Activated T-helper 9 cell treated with anti-CD3 and anti-CD28 coated beads, Interleukin-2, amount 50 U/mL, for 16 hours (primary cell): ENCODE measurements at places on chromosomes 6 and 20.
A peak's percentile ranks its signal among the peaks of the same experiment; 100 is the strongest.

GRCh38 chr6:1502041-1502440, 107.7 kb upstream of the FOXC1 start:
- no peak for DNase-seq

GRCh38 chr20:64241061-64241460, 14.5 kb upstream of the PCMTD2 start:
- DNase-seq = no peak

DNA sequence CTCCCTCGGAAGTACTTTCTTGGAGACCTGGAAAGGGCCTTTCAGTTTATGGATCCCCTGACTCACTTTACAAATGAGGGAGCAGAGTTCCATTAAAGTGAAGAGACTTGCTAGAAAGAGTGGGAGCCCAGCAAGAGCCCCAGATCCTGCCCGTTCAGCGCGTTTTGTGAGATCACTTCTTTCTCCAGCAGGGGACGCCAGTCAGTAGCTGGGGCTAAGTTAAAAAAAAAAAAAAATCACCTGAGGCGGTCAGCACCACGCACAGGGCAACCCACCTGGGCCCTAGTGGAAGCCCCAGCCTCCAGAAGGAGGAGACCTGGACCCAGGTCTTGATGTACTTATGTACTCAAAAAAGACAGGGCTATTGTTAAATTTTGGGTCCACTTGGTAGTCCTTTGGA, 274.5 kb upstream of the RNF24 start:
- no peak for DNase-seq

- DNase-seq = no peak
Measured at GRCh38 chr6:34332251-34333198, 59.9 kb downstream of the NUDT3 start.

GRCh38 chr6:15244620-15245360, 1.1 kb upstream of the JARID2 start:
- peak; percentile 46 for DNase-seq

- DNase-seq = no peak
Measured at GRCh38 chr6:109687271-109687761, 3.7 kb downstream of the AK9 start.

- no peak for DNase-seq
Measured at GRCh38 chr20:42379385-42379784, 761.2 kb upstream of the CHD6 start.

DNA sequence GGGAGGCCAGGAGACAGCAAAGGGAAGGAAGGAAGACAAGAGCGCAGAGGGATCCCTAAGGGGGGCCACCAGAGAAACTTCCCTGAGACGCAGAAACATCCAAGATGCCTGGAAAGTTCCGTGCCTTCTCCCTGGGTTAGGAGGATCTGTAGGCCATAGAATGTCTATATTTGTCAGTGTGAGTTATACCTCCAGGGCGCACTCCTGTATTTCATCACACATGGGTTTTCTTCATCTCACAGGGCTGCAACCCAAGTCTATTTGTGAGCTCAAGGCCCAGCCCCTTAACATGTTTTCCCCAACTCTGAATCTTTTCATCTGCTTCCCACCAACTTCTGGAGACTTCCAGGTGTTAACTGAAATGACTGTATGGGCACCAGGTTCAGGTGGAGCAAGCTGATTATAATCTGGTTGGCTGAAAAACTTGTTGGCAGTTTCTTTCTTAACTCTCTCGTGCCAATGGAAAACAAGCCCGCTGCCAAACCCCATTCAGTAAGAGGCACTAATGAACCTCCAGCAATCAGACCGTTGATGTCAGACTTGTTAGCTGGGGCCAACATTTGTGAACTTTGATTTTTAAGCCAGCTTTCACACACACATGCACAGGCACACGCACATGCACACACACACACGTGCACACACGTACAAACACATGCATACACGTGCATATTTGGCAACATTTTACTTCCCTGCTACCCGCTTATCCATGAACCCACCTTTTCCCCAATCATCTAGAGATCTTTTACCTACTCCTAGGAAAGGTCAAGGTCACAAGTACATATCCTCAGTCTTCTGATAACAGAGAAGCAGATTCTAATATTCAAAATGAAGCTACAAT, 247.5 kb upstream of the GMDS start:
- no peak for DNase-seq

DNA sequence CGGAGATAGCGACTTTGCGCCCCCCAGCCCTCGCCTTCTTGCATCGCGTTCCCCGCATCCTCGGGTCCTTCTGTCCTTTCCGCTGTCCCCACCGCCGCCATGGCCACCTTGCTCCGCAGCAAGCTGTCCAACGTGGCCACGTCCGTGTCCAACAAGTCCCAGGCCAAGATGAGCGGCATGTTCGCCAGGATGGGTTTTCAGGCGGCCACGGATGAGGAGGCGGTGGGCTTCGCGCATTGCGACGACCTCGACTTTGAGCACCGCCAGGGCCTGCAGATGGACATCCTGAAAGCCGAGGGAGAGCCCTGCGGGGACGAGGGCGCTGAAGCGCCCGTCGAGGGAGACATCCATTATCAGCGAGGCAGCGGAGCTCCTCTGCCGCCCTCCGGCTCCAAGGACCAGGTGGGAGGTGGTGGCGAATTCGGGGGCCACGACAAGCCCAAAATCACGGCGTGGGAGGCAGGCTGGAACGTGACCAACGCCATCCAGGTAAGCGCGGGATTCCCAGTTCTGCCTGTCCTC, 401 bp downstream of the SLC32A1 start:
- no peak for DNase-seq

DNA sequence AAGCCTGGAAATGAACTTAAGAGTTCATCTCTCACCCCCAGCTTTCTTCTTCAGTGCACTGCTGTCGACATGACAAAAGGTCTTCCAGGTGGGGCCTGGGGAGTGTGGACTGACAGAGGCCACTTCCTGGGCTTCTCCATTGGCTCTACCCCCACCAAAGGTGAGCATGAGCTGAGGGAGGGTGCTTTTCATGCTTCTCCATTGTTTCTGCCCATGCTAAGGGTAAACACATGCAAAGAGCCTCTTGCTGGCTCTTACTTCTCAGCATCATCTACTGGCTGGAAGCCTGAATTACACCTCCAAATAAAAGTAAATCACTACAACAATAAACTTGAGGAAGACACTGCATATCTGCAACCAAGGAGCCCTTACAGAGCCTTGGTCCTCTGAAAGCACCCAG, 227.2 kb downstream of the EPM2A start:
- no peak for DNase-seq

GRCh38 chr20:18032977-18033892, 24.5 kb downstream of the OVOL2 start:
- no peak for DNase-seq

DNA sequence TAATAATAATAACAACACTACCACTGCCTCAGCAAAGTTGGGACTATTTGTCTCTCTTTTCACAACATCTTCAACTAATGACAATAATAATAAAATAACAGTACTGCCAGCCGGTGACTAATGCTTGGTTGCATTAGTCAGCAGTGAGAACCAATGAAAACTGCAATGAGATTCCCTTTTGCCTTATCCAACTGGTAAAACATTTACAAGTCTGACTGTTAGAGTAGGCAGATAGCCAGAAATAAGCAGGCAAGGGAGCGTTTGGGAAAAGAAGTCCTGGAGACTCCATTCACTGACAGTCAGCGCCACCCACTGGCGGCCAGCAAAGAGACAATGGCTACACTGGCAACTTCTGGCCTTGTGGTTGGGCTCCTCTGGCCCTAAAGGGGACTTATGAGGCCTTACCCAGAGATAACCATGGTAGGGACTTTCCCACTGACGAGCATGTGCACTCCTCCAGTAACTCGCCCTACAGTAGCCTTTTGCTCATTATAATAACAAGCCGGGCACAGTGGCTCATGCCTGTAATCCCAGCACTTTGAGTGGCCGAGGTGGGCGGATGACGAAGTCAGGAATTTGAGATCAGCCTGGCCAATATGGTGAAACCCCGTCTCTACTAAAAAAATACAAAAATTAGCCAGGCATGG, 3.4 kb upstream of the NSFL1C start:
- no peak for DNase-seq

DNA sequence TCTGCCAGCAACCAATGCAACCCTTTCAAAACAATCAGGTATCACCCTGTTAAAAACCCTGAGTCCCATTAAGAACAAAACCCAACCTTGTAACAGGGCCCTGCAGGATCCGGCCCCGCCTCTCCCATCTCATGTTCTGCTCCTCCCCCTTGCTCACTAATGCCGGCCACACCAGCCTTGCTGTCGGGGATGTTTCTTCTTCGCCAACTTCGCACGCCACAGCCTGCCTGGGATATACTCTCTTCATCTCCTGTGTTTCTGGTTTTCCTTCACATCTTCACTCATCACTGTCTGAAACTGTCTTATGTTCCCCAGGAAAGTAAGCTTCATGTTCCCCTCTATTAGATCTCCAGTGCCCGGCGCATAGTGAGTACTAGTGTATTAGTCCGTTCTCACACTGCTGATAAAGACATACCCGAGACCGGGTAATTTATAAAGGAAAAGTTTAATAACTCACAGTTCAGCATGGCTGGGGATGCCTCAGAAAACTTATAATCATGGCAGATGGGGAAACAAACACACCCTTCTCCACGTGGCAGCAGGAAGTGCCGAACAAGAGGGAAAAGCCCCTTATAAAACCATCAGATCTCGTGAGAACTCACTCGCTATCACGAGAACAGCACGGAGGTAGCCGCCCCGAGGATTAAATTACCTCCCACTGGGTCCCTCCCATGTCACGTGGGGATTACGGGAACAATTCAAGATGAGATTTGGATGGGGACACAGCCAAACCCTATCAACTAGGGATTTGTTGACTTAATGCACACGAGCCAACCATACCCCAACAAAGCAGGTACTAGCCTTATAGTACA, 5.1 kb downstream of the TP53RK start:
- no peak for DNase-seq

- no peak for DNase-seq
Measured at GRCh38 chr6:74611220-74611619, 594.6 kb downstream of the COL12A1 start.

DNA sequence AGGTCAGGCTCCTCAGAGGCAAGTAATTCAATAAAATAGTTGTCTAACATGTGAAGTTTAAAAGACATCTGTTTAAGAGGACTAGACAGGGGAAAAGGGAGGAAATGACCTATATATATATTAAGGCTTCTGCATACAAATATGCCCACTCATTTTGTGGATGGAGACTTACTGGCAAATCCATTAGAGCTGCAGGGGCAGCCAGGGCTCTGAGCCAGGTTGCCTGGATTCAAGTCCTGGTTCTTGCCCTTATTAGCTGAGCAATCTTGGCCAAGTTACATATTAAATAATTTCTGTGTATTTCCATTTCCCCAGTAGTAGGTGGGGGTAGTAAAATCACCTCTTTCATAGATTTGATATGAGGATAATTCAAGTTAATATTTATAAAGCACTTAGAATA, 287.0 kb upstream of the RIMS1 start:
- no peak for DNase-seq

GRCh38 chr6:44268095-44268628, 2.1 kb upstream of the TMEM151B start:
- DNase-seq = no peak

- DNase-seq = no peak
Measured at GRCh38 chr6:135052939-135053338, 1.7 kb downstream of the HBS1L start.

DNA sequence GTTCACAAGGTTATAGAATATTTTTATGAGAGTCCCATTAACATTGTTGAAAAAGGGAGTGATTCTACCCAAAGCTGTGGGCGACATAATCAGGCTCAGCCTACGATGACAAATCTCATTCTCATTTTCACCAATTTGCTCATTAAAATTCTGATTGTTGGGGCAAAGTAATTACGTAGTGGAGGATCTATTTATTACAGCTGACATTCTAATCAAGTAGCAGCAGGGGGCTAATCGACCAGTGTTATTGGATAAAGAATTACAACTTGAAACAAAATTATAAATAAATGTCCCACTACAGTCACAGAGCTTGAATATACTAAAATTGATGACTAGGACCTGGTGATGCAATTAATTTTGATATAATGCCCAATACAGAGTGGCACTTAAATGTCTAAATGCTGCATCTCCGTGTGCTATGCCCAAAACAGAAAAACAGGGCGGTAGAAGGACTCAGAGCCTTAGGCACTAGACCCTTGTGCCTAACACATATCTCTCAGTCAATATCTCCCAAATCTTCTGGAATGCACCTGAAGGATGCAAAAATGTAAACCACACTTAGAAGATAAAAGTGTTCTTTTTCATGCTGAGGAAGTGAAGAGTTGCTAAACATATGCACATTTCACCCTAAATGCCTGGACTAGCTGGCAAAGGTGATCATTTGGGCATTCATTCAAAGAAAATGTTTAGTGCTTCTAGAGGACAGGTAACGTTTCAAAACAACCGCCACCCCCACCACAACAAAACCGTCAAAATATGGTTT, 88.3 kb downstream of the CD24 start:
- DNase-seq = no peak

DNA sequence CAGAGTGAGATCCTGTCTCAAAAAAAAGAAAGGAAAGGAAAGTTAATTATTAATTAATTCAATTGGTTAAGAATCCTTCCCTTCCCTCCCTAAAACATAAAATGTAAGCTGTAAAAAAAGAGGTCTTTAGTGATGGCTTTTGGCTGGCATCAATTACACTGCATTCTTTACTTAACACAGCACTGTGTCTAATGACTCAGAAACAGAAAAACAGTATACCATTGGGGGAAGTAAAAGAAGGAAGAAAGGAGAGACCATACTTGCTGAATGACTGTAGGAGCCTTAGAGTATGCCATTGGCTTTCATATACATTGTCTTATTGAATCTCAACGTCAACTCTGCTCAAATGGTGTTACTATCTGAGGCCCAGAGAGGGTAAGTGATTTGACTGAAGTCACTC, 18.3 kb upstream of the CITED2 start:
- no peak for DNase-seq

DNA sequence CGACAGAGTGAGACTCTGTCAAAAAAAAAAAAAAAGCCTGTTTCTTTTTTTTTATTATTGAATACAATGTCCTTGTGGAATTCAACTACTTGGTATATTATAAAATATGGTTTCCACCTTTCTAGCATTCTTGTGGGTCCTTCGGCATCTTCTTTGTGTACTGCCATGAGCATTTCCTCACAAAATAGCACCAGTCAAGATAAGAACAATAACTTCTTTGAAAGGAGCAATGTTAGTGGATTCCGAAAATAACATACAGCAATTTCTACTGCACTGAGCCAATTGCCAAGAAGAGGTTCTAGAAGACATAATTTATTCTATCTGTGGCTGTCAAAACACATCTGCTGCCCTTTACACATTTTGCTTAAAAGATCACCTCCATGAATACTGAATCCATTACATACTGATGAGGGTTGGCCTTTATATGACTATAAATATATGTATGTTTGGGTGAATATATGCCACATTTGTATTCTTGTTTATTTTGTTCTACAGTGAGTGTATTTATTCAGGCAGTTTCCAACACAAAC, 19.1 kb upstream of the SPTLC3 start:
- DNase-seq = no peak

- DNase-seq = no peak
Measured at GRCh38 chr6:144106206-144106605, 10.8 kb upstream of the SF3B5 start.

GRCh38 chr6:10412461-10413261, 2.2 kb downstream of the TFAP2A start:
- no peak for DNase-seq

GRCh38 chr20:25584905-25585704, at the start of gene NINL:
Gene NINL (minus strand): TSS chr20:25585531. CDS start chr20:25526587, 58,944 bp downstream.
- peak; percentile 15 for DNase-seq
